ENCODE measurements at places on chromosomes 7 and 10.

GRCh38 chr10:11595395-11595692 is 16.1 kb downstream of the USP6NL start:
- no peak for DNase-seq

GRCh38 chr7:81232084-81232799 is 313.4 kb upstream of the SEMA3C start:
- DNase-seq = no peak

GRCh38 chr10:1716839-1717238 is 20.5 kb downstream of the ADARB2 start:
- DNase-seq = no peak

DNA sequence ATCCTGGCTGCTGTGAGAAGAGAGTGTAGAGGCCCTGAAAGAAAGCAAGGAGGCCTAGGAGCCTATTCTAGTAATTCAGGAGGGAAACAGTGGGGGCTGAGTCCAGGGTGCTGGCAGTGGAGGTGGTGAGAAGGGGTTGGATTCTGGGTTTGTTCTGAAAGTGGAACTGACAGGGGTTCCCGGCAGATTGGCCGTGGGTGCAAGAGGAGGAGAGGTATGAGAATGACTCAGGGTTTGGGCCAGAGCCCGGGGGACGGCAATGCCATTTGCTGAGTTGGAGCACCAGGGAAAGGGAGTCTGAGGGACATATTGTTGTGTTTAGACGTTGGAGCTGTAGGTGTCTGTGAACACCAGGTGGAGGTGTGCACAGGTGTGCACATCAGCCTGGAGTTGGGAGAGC is 38.5 kb downstream of the NPTX2 start:
- no peak for DNase-seq

- DNase-seq = no peak
Measured at GRCh38 chr10:95605163-95605562, 44.0 kb upstream of the SORBS1 start.

DNA sequence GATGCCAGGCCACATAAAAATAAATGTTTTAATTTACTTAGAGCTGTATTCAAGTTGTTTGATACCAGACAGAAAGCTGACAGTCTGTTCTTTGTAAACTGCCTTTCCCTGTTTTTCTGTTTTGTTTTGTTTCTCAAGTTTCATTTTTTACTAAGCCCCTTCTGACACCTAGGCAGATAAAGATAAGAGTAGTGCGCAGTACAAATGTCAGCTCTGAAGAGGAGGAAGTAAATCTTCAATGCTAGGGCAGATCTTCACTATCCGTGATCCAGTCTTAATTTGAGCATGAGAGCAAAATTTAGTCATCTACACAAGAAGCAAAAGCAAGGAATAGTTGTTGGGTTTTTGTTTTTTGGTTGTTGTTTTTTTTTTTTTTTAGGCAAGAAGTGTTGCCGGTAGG is 27.3 kb downstream of the MTURN start:
- no peak for DNase-seq

DNA sequence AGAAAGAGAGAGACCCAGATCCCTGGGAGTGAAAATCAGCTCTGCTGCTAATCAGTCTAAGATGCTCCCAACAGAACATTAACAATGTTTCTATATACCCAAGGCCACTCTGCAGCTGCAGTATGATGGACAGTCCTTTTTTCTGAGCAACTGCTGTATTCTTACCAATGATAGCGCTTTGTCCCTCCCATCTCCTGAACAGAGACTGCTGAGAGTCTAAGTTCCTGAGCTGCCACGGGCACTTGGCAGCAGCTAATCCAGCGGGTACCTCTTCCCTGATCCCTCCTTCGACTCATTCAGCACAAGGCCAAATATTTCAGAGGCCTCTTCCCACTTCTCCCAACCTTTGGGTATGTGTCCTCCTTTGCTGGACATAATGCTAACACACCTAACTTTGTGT is 7.7 kb downstream of the CPVL start:
- no peak for DNase-seq

- no peak for DNase-seq
Measured at GRCh38 chr10:69898941-69899340, 97.2 kb downstream of the COL13A1 start.

- DNase-seq = no peak
Measured at GRCh38 chr10:79335094-79335469, 12.2 kb upstream of the PPIF start.

GRCh38 chr7:54985426-54986330 is 33.1 kb upstream of the EGFR start:
- DNase-seq = no peak

GRCh38 chr10:121889212-121889611 is 38.6 kb downstream of the ATE1 start:
- no peak for DNase-seq

- DNase-seq = no peak
Measured at GRCh38 chr10:1049425-1049958, 573 bp upstream of the IDI1 start.

GRCh38 chr10:59873896-59874295 is 32.5 kb downstream of the CCDC6 start:
- DNase-seq = no peak

DNA sequence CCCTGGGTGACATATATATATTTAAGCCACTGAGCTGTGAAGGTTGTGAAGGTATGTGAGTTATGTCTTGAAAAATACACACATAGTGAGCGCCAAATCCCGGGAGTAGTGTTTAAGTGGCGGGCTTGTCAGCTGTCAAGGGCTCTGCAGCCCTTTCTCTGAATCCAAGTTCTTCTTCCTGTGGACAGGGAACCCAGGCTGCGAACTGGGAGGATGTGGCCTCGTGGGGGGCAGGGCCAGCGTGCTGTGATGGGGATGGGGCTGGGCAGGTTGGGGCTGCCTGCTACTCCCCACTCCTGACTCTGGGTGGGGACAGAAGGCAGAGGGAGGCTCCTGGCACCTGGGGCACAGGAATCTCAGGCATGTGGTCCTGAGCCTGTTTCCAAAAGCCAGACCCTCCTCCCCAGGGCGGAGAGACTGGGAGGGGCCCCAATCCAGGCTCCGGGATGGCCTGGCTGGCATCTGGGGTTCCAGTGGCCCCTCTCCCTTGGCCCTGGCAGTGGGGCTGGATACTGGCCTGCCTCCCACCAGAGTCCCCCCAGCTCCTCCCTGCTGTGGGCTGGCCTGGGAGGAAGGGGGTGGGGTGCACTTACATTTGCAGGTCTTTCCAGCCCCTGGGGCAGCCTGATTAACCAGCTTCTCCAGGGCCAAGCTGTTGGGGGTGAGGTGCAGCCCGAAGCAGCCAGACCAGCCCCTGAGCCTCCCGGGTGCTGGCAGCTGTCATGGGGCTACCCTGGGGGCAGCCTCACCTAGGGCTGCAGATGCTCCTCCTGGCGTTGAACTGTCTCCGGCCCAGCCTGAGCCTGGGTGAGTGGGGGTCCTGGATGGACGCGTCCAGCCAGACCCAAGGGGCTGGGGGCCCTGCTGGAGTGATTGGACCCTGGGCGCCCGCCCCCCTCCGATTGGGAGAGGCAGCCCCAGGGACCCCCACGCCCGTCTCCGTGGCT is at the start of gene UPK3B:
Gene UPK3B, plus strand, starts transcription at position 622 of the 947 bp plus-strand sequence. Its CDS starts 101 bp downstream, at position 723.
- no peak for DNase-seq

DNA sequence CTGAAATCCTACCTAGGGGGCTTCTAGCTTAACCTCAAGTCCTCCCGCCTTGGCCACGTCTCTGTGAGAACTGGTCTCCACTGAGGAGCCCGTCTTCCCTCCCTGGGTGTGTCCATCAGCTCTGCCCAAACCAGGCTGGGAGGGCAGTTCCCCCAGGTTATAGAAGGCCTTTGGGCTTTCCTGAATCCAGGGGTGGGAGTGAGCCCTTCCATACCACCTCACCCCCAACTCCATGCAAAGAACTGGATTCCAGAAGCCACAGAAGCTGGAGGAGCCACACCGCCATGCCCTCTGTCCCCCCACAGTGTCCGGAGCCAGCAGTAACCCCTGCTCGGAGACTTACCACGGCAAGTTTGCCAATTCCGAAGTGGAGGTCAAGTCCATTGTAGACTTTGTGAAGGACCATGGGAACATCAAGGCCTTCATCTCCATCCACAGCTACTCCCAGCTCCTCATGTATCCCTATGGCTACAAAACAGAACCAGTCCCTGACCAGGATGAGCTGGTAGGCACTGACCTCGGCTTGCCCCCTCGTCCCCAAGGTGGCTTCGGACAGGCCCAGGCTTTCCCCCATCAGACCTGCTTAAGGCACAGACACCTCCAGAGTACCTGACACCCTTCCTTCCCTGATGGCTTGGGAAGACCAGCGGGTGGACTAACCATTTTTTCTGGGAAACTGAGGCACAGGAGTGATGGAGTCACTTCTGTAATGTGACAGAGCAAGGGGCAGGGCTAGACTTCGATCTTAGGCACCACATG is 4.7 kb downstream of the CPA1 start:
- DNase-seq = no peak
